ENCODE measurements at places on chromosomes 1 and 21.

GRCh38 chr1:9902060-9902452 lies 8.0 kb downstream of the CTNNBIP1 start:
- no peak for DNase-seq

DNA sequence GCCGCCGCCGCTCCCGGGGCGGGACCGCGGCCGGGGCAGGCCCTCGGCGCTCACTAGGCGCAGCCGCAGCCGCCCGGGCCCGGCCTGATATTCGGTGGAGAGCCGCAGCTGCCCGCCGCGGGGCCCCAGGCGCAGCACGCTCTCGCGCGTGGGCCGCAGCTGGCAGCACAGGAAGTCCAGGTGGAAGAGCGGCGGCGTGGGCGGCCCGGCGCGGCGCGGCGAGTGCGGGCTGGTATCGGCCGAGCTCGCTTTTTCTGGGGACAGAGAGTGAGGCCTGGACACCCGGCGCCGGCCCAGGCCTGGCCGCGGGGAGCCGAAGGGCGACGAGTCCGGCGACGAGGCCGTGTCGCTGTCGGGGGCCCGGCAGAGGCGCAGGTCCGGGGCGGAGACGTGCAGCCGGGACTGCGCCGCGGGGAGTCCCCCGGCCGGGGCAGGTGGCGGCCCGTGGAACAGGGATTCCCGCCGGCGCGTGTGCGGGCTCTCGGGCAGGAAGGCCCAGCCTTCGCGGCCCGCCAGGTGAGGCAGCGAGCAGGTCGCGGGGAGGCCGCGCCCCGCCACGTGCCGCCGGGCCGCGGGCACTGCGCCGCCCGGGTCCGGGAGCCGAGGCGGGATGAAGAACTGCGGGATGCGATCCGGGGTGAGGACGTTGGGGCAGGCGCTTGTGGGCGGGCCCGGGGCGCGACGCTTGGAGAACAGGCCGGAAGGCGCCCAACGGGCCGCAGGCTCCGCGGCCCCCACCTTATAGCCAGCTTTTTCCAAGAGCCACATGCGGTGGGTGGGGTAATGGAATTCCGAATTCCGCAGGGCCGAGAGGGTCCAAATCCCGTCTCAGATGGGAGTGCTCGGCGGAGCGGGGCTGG lies 1.2 kb downstream of the C2CD4D start:
- no peak for DNase-seq

- no peak for DNase-seq
Observed at GRCh38 chr1:158933621-158934020, 2.3 kb downstream of the PYHIN1 start.

DNA sequence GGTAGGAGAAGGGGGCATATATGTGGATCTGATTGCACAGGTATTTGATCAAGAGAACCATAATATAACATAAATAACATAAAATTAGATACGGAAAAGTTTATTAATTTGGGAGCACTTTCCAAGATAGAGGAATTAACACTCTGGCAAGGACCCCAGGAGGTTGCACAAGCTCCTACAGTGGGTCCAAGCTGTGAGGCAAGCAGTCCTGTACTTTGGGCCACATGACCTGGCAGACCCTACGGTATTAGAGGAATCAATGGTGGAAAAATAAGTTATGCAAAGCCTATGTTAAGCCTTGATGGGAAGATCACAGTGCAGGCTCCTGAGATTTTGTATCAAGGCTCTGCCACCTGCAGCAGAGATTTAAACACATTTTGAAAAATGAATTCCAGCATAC lies 220.1 kb downstream of the COL24A1 start:
- DNase-seq = no peak

GRCh38 chr1:181630398-181630797 lies 147.1 kb downstream of the CACNA1E start:
- no peak for DNase-seq

DNA sequence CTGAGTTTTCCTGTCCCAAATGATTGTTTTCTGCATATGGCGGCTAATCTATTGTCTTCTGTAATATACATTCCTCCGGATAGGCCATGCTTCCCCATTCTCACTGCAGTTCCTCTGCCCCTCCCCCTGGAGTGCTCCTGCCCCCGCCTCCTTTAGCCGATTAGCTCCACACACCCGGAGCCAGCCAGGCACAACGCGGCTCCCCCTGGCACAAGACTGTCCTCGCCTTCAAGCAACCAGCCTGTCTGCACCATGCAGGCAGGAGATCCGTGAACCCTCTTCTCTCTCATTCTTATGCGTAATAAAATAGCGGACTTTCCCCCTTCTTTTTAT lies 18.0 kb downstream of the SERTAD4 start:
- DNase-seq = peak; percentile 53

DNA sequence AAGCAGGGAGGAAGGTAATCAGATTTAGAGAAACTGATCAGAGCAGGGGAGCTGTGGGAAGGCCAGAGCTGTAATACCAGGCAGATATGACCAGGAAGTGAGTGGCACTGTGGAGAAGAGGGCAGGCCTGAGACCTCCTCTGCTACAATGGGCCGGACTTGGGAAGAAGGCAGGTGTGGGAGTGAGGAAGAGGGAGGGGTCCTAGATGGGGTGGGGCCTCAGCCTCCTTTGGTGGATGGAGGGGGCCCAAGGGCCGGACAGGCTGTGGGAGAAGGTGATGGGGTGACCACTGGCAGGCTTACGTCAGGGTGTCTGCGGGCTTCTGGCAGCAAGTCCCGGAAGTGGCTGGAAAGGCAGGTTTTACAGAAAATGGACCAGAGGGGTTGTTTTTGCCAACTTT lies 5.0 kb upstream of the HPCA start:
- DNase-seq = no peak

DNA sequence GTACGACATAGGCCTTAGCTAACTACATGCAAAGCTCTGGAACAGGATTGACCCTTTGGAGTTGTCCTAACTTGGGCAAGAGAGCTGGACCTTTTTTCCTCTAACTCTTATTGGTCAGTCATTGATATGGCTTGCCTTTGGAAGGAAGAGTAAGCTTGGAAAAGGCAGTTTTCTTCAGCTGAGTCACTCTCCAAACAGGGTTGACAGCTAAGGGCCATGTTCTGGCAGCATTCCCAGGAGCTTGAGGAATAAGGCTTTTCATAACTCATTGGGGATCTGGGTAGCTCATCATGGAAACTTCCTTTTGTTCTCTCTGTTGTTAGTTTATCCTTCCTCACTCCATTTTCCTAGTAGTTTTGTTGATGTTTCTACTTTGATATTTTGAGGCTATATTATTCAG lies 14.5 kb upstream of the ERRFI1 start:
- no peak for DNase-seq

- no peak for DNase-seq
Observed at GRCh38 chr1:174692313-174692712, 244.5 kb downstream of the GPR52 start.

- no peak for DNase-seq
Observed at GRCh38 chr1:172980456-172980855, 70.3 kb downstream of the TNFSF18 start.

GRCh38 chr1:151368393-151369301 lies 3.9 kb downstream of the SELENBP1 start:
- no peak for DNase-seq

DNA sequence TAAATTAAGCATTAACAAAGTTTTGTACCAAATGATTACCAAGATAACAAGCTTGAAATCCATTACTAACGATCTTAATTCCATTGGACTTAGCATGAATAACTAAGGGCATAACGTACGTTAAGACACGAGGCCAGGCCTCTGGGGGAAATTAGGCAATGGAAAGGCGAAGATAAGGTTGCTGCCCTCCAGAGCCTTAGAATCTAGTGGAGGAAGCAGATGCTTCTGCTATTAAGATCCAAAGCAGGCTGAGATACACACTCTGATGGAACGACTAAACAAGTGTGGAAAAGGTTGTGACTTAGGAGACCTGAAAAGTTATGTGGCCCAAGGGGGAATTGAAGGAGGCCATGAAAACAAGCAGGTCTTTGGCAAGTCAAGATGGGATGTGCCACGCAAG lies 6.0 kb downstream of the AKNAD1 start:
- no peak for DNase-seq

GRCh38 chr1:81542196-81542595 lies 258.5 kb upstream of the ADGRL2 start:
- no peak for DNase-seq

DNA sequence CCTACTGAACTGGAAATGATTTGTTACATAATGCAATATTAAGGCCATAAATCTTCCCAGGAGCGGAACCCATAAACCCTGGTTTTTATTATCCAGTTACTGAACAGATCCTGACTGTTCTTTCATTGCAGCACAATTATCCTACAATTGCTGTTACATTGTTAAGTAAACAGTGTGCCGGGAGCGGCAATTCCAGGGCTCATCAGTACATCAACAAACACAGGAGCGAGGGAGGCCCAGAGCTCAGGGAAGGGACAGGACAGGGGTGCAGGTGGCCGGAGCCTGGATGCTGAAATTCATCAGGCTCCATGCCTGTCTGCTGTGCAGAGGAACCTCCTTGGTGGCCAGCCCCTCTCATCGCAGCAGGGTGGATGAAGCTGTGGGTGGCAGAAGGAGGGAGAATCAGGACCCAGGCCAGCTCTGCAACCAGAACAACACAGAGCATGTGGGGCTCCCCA lies 544.7 kb downstream of the NPHP4 start:
- no peak for DNase-seq

GRCh38 chr1:155064111-155064831 lies 731 bp downstream of the EFNA4 start:
- peak; percentile 59 for DNase-seq

DNA sequence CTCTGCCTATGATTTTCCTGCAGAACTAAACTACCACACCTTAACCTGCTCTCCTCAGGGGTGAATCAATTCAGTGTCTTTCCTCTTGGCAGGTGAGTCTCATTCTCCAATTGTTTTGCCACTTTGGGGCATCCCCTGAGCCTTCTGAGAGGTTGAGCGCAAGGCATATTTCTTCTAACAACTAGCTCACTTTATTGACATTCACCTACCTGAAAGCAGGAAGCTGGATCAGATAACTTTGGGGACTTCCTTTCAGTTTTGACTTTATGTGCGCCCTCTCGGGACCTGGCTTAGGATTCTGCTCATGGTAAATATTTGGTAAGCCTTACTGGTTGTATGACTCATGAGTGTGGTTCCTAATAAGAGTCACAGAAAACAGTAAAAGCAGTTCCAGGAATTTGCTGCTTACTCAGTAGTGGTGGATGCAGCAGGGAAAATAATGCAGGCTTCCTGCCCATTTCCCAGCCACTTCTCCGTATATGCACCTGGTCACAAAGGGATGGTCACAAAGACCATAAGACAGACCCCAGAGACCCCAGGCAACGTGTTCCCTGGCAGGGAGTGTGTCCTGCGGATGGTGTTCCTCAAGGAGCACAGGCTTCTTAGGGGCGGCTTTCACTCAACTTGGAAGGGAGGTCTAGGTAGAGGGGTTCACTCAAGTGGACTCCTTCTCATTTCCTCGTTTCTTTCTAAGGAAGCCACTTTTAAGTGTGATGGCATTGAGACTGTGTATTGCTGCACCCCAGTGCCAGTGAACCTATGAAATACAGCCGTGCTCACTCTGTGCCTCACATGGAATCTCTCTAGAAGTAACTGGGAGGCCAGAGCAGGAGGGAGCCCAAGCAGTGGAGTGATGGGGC lies 22.0 kb upstream of the BATF3 start:
- no peak for DNase-seq

DNA sequence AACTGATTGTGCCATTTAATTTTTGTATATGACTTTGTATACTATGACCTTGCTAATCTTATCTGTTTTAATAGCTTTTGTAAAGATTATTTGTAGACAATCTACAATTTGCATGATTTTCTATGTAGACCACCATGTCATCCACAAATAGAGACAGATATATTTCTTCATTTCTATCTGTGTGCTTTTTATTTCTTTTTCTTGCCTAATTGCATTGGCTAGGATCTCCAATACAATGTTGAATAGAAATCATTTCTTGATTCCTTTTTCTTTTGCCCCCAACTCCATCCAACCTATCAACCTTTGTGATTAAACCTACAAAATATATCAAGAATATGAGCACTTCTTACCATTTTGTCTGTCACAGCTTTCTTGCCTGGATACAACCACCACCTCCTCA lies 232.6 kb upstream of the POU3F1 start:
- no peak for DNase-seq

- no peak for DNase-seq
Observed at GRCh38 chr1:12340544-12340930, 110.7 kb downstream of the VPS13D start.

GRCh38 chr1:154822717-154823116 lies 47.4 kb downstream of the KCNN3 start:
- DNase-seq = no peak

DNA sequence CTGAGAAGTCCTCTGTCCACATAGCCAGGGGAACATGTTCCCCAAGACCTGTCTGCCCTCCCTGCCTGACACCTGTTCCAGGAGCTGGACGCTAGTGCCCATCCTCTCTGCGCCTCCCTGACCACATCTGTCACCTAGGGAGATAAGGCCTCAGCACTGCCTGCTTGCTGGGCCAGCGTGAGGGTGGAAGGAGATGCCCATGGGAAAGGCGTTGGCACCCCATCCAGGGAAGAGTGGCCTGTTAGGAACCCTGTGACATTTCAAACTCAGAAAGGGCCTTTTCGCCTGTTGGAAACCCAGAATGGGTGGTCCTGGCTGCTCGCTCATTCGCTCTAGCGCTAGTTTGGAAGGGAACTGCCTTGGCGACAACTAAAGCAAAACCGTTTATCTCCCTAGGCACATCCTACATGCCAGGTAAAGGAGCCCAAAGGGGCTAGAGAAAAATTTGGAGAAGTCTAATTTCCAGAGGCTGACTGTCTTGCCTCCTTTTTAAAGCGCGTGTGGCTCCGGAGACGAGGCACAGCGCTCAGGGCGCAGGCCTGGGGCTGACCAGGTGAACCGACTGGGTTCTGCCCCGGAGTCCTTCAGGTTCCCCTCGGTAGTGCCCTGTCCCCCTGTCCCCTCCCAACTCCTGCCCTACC lies 410 bp downstream of the ACTA1 start:
- DNase-seq = no peak

- no peak for DNase-seq
Observed at GRCh38 chr1:194176212-194176611, 989.8 kb upstream of the B3GALT2 start.

GRCh38 chr1:197178998-197179397 lies 32.5 kb upstream of the ASPM start:
- no peak for DNase-seq

DNA sequence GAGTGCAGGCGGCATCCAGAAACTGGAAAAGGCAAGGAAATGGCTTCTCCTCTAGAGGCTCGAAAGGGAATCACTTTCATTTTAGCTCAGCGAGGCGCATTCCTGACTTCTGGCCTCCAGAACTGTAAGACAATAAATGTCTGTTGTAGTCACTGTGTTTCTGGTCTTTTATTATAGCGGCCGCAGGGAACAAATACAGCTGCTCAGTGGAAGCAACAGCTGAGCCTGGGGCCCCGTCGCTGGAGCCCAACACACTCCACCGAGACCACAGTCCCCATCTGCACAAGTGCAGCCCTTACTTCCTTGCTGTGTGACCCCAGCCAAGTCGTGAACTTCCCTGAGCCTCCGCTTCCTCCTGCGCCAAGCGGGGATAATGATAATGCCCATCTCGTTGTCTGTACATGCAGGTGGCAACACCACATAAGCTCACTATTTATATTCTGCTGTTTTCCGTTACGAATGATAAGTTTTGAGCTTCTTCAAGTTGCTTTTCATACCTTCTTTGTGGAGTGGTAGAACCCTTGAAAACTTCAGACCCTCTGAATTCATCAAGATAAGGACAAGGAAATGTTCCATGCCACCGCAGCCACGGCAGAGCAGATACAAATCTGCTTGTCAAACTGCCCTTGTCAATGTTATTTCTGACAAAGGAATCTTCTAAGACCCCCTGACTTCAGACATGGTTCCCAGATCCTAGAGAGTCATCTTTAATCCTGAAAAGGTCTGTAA lies 3.2 kb upstream of the LAPTM5 start:
- peak; percentile 73 for DNase-seq

- DNase-seq = no peak
Observed at GRCh38 chr1:244854166-244854565, 10.2 kb downstream of the HNRNPU start.

GRCh38 chr21:33199100-33199464 lies 30.7 kb upstream of the IFNAR2 start:
- DNase-seq = no peak

Measured in femur (tissue), 1 donor.